CD4-positive, alpha-beta T cell treated with Interleukin-6 for 4 hours (primary cell): ENCODE measurements at places on chromosomes 7 and 10.

GRCh38 chr10:88608780-88609179, 22.2 kb downstream of the LIPJ start:
- DNase-seq = no peak

GRCh38 chr10:95660283-95660682, 3.8 kb upstream of the ALDH18A1 start:
- DNase-seq = no peak

GRCh38 chr10:70106958-70107791, 25.4 kb downstream of the AIFM2 start:
- peak; percentile 9 for DNase-seq

DNA sequence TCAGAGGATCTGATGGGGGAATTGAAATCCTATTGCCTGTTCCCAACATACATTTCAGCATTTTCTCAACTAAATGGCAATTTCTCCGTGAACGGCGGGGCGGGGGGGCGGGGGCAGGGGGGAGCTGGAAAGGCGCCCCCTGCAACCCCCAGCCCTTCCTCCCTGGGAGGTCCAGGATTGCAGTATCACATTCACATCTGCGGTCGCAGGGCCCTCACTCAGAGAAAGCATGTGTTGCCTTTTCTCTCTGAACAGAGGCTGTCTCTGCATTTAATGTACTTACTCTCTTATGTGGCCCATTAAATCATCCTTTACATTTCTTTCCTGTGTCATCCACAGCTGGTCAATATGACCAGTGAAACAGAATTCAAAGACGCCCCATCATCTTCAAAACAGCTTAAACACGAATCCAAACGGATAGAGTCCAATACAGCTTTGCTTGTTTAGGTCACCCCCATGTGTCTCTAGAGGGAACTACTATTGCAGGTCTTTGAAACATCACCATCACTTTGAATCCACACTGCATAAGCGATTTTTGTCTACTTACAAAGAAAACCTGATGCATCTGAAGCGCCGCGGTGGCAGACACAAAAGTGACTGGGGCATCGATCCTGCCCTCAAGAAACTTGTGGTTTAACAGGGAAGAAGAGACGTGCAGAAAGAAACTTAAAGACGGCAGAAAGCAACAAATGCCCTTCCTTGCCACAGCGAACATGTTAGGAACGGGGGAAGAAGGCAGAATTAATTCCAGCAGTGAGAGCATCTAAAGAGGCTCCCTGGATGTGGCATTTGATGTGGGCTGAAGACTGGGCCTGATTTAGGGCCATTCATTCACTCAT, 17.0 kb upstream of the ECHDC3 start:
- DNase-seq = no peak

DNA sequence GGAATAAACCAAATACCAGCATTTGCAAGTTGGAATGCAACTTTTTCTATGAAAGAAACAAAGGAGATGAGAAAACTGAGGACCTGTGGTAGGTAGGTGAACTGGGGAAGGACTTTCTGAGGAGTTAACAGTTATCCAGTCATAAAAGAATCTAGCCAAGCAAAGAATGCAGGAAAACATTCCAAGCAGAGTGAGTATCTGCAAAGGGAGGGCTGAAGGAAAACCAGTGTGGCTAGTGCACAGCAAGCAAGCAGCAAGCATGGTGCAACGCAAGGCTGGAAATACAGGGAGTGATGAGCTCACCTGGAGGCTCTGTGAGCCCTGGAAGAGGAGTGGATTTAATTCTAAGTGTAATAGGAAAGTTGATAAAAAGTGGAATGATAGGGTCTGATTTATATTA, 44.0 kb downstream of the RTKN2 start:
- DNase-seq = no peak

DNA sequence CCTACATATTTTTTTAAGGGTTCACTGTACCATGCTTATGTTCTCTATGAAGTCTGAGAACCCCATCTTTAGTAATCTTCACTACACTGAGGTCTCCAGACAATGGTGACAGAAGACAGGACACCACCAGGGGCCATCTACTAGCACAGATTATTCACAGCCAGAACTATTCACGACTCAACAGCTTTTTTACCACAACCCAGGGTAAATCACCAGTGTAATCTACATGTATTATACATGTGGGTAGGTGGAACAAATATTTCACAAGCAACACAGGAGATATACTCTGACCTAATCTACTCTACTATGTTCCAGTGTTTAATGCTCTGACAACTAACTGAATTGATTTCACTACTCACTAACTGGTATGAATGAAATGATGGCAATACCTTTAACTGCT, 136.1 kb downstream of the ELMO1 start:
- no peak for DNase-seq

GRCh38 chr7:25860275-25861163, 291.5 kb upstream of the NFE2L3 start:
- no peak for DNase-seq

GRCh38 chr10:33132626-33133025, 174.6 kb upstream of the ITGB1 start:
- peak; percentile 71 for DNase-seq

GRCh38 chr10:78047314-78047891, 13.7 kb downstream of the RPS24 start:
- peak; percentile 84 for DNase-seq
